ENCODE measurements at places on chromosomes 6 and 20.

DNA sequence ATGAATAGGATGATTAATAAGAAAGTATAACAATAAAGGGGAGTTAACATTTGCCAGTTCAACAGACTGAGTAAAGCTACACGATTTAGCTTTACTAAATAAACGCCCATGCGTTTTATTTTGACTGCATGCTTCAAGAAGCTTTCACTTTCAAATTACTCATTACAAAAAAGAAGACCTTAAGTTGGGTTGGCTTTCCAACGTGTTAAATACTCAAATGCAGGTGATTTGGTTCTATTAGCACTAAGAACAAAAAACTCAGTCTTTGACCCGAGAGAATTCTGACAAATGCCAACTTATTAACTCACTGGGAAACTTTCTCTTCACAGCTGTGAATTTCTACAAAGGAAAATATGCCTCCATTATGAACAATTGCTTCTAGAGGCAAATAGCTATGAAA, 24.8 kb downstream of the RNF146 start:
- no peak for DNase-seq

- no peak for DNase-seq
Observed at GRCh38 chr6:90885611-90886056, 298.8 kb upstream of the MAP3K7 start.

DNA sequence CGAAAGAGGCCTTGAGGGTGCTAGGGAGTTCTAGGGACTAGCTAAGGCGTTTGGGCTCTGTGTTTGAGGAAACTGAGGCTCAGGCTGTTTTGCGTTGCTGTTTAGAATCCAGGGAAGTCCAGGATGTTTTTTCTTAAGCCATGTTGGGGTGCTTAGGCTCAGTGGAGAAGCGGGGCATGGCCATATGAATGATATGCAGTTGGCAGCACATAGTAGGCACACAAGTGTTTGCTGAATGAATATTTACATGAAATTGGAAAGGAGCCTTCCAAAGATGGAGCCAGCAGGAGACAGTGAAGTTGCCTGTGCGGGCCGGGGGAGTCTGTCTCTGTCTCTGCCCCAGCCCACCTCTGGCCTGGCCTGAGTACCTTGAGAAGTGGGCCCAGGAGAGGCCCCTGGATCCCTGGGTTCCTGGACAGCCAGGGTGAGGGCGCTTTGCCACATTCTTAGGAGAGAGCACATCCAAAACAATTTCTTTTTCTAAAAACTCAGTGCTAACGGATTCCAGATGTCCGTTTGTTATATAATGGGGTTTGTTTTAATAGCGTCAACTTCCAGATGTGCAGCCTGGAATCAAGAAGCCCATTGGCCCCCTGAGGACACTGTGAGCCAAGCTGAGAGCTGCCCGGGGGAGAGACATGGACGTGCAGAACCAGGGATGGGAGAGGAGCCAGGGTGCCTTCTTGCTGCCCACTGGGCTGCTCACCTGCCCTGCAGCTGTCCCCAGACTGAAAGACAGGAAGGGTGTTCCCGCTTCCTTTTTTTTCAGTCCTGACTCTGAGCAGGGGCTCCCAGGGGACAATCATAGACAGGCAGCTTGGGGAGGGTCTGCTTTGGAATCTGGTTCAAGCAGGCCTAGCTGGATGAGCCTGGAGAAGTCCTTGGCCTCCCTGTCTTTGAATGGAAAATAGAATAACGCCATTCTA, 20.1 kb upstream of the EMILIN3 start:
- peak; percentile 58 for DNase-seq

- no peak for DNase-seq
Observed at GRCh38 chr20:10658051-10658823, 15.6 kb downstream of the JAG1 start.

DNA sequence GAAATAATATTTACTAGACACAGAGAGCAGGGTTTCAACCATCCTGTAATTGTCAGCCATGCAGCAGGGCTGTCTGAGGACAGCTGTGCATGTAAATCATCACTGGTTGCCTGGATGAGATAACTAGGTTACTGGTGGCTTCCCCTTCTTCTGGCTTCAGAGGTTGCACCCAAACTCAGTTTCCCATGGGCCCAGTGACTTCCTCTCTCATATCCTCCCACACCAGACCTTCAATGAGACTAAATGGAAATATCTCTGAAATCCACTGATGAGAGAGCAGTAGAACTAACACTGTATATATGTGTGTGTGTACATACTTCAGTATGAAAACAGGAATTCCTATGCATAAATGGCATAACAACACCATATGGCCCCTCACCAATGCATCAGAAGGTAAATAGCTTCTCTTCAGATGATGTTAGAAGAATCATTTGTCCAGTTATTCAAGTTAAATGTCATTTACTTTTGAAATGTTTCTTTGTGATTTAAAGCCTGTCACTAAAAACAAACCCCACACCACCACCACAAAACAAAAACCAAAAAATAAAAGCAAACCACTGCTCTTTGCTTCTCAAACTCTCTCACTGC, 51.0 kb upstream of the IL20RA start:
- DNase-seq = no peak

- DNase-seq = peak; percentile 23
Observed at GRCh38 chr6:113169484-113169883, 687.7 kb upstream of the MARCKS start.

GRCh38 chr6:107561306-107561705, 71.4 kb downstream of the SOBP start:
- DNase-seq = no peak

GRCh38 chr6:45971287-45971686, 44.4 kb downstream of the CLIC5 start:
- DNase-seq = no peak

Measured in fibroblast of skin of scalp (primary cell).